Endothelial cell of umbilical vein (primary cell): ENCODE measurements at places on chromosomes 3 and 15. TPM values are rescaled to one million over a fixed set of nuclear protein-coding genes. Genes with fewer than 3 reads are reported as not detected.

DNA sequence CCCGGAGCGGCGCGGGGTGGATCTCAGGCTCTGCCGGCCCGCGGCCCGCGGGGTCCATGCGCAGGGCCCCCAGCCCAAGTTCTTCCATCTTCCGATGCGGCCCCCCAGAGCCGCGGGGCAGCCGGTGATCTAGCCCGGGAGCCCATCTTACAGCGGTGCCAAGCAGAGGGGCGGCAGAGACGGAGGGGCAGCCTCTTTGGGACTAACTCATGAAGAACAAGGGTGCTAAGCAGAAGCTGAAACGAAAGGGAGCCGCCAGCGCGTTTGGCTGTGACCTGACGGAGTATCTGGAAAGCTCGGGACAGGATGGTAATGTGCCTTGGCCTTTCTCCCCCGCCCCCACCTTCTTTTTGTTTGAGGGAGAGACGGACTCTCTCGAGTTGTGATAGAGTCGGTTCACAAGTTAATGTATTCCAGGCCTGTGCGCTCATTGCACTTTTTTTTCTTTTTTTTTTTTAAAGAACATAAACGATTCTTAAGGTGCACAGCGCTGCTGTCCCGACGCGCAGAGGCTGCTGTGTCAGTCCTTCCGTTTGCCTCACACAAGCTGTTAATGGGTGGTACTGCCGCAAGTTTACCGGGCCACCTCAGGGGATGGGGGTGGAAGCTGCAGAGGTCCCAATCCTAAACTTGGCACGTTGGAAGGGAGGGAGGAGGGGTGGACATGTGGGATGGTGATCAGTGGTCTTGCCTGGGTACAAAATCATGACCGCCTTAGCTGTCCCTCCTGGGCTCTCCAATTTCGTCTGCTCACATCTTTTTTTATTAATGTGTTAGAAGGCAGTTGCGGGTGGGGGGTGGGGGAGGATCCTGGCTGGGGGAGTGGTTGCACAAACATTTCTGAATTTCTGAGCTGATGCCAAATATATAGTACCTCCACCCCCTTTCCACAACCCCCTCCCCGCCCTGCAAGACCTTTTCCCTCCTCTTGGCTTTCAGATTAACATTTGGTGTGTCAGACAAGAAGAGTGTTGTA is 801 bp downstream of the ARHGAP31 start:
- DNase-seq = peak; percentile 73
- peaks cover 32% of the 10 kb centered on the region for H3K4me1 ChIP-seq
- peak overlapping the region; percentile 92 for H3K4me3 ChIP-seq
- H3K27me3 ChIP-seq = no peaks in the 10 kb centered on the region
- peak overlapping the region; percentile 78 for H3K27ac ChIP-seq

- no peak overlapping the region for H3K27ac ChIP-seq
- H3K4me1 ChIP-seq = no peaks in the 10 kb centered on the region
- H3K36me3 ChIP-seq = no peaks in the 10 kb centered on the region
- no peak overlapping the region for H3K4me3 ChIP-seq
- DNase-seq = no peak
- no peaks in the 10 kb centered on the region for H3K27me3 ChIP-seq
Observed at GRCh38 chr3:161212906-161213305, 8.2 kb upstream of the NMD3 start.

GRCh38 chr3:150194513-150194912 is 213.6 kb upstream of the TSC22D2 start:
- H3K27me3 ChIP-seq = peaks cover 9% of the 10 kb centered on the region
- no peaks in the 10 kb centered on the region for H3K36me3 ChIP-seq
- no peak for DNase-seq
- H3K4me1 ChIP-seq = no peaks in the 10 kb centered on the region
- H3K4me3 ChIP-seq = no peak overlapping the region

DNA sequence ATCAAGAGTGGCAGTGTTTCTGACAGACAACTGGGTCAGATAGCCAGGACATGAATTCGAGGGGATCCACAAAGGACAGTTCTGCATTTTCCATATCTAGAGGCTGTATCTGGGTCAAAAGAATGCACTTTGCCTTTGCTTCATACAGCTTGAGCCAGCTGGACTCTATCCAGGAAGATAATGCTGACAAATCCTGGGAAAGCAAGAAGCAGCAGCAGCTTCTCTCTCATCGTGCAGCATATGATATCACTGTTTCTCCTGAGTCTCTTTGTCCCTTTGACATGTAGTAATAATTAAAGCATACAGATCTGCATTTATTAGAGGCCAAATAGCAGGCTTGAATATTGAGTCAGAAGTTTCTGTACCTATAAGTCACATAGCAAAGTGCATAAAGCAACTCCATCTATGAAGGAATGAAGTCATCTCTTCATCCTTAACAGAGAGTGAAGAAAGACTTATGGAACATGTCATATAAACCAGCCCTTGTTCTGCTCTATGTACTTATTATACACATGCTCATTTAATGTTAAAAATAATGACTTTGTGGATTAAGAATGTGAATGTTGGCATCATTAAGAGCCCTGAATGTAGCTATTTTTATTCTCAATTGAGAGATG is 236.8 kb upstream of the GBE1 start:
- no peak overlapping the region for H3K27ac ChIP-seq
- H3K27me3 ChIP-seq = no peaks in the 10 kb centered on the region

GRCh38 chr3:123471106-123471505 is 22.2 kb upstream of the ADCY5 start:
- no peak overlapping the region for H3K4me3 ChIP-seq
- no peaks in the 10 kb centered on the region for H3K4me1 ChIP-seq

TMCO5A gene
- not detected in 2 replicates for total RNA-seq

GOLGA6A gene
- total RNA-seq = not detected in 2 replicates

PDZRN3 gene
- not detected in 2 replicates for total RNA-seq

GRCh38 chr15:78915341-78916087 is 29.3 kb downstream of the CTSH start:
- H3K27me3 ChIP-seq = no peaks in the 10 kb centered on the region
- no peak overlapping the region for H3K27ac ChIP-seq
- no peaks in the 10 kb centered on the region for H3K4me1 ChIP-seq
- no peak for DNase-seq
- H3K36me3 ChIP-seq = peaks cover 24% of the 10 kb centered on the region
- no peak overlapping the region for H3K4me3 ChIP-seq
